ENCODE measurements at places on chromosomes 1 and 21.

GRCh38 chr1:16156848-16157495 lies 1.1 kb upstream of the EPHA2 start:
- no peak for DNase-seq

DNA sequence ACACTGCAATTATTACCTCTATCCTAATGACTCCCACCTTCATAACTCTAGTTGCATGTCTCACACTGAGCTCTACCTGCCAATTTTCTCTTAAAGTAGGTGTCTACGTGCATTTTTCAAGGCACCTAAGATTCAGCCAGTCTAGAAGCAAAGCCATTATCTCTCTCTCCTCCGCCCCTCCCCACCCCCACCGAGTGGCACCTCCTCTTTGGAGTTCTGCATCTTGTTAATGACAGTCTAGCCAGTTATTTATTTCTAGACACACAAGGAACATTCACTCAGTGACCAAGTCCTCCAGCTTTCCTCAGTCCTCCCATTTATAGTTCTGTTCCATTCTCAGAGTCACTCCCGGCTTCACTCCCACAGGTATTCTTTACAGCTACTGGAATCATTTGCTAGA lies 47.6 kb downstream of the ASTN1 start:
- no peak for DNase-seq

DNA sequence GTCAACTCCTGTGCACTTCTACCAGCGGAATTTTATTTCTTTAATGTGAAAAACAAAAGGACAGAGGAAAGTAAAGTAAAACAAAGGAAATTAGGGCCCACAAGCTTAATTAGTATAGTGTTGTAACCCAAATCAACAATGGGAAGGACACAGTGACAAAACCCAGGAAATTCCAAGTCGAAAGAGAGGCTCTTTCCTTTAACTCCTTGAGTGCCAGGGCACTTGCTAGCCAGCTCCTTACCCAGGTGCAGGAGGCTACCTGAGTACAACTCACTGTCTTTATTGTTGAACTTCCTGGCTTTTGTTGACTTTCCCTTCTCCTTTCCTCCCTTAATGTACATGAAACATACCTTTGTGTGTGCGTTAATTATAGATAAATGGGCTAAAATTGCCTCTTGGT lies 55.0 kb downstream of the PEX14 start:
- DNase-seq = no peak

- no peak for DNase-seq
Measured at GRCh38 chr1:90778486-90778885, 61.4 kb upstream of the BARHL2 start.

DNA sequence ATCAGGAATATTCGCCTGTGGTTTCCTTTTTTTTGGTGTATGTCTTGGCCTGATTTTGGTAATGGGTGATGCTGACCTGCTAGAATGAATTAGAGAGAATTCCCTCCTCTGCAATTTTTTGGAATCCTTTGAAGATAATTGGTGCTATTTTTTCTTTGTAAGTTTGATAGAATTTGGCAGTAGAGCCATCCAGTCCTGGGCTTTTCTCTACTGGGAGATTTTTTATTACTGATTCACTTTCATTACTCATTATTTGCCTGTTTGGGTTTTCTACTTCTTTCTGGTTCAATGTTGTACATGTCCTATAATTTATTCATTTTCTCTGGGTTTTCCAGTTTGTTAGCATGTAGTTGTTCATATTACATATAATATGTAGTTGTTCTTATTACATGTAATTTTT lies 48.7 kb downstream of the NTMT2 start:
- DNase-seq = no peak

DNA sequence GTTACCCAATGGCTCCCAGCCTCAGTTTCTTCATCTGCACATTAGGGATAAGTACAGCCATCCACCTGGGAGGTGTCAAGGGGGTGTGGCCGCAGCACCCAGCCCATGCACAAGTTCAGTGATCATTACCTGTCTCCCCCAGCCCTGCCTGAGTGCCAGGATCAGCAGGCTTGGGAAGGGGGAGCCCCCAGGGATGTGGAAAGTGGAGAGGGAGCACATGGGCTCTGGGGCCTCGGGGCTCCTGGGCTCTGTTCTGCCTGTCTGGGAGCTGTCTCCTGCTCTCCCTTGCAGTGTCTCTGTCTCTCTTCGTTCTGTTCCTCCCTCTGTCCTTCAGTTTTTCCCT lies 10.8 kb upstream of the PADI1 start:
- no peak for DNase-seq

DNA sequence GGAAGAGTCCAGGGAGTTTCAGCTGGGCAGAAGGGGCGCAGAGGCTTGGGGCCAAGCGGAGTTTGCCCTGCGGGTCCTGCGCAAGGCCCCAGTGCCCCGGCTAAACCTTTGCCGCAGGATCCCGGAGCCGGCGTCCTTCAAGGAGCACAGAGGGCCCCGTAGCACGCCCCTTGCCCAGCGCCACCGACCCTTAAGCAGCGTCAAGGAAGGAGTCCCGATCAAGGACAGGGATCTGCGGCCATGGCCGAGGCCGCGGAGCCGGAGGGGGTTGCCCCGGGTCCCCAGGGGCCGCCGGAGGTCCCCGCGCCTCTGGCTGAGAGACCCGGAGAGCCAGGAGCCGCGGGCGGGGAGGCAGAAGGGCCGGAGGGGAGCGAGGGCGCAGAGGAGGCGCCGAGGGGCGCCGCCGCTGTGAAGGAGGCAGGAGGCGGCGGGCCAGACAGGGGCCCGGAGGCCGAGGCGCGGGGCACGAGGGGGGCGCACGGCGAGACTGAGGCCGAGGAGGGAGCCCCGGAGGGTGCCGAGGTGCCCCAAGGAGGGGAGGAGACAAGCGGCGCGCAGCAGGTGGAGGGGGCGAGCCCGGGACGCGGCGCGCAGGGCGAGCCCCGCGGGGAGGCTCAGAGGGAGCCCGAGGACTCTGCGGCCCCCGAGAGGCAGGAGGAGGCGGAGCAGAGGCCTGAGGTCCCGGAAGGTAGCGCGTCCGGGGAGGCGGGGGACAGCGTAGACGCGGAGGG lies 520 bp downstream of the CLIC6 start:
- no peak for DNase-seq

DNA sequence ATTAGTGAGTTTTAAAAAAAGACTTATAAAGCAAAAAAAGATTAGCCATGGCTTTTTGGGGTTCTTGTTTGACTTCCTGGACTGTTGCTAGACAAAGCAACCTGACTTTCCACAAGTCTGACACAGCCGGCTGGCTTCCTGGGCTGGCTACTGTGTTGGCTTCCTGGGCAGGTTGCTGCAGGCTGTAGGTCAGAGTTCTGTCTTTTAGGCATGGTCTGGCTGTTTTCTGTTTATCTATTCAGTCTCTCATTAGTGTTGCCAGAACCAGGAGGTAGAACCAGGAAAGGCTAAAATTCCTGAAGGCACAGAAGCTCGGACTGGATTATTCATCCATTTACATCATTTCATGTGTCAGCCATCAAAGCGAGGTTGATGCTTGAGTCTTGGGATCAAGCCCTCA lies 88.6 kb upstream of the SLC35F3 start:
- no peak for DNase-seq

DNA sequence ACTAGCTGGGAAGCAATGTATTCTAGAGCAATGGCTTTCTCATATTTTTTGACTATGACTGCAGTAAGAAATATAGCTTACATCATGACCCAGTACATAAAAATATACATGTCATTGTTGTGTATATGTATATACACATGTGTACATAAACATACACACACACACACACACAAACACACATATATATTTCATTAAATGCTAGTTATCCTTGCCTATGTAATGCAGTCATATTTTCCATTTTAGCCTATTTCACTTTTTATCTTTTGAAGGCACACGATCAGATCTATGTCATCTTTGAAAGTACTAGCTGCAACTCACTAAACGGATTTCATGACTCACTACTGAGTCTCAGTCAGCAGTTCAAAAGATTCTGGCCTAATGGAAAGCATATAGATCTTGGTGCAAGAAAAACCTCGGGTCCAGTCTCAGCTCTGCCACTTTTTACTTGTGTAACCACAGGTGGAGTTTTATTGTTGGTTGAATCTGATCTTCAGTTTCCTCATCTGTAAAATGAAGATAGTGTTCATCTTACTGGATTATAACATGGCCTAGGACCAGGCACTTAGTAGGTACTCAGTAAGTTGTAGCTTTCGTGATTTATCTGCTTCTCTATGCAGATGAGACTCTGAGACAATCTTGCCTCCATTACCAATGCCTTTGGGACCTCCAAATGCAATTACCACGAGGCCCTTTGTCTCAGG lies 325.6 kb downstream of the RRAGC start:
- DNase-seq = no peak

GRCh38 chr1:172905452-172905851 lies 145.3 kb downstream of the TNFSF18 start:
- no peak for DNase-seq

- no peak for DNase-seq
Measured at GRCh38 chr1:60563777-60564535, 490.4 kb upstream of the C1orf87 start.

- DNase-seq = no peak
Measured at GRCh38 chr1:23344987-23345472, 946 bp upstream of the HNRNPR start.

DNA sequence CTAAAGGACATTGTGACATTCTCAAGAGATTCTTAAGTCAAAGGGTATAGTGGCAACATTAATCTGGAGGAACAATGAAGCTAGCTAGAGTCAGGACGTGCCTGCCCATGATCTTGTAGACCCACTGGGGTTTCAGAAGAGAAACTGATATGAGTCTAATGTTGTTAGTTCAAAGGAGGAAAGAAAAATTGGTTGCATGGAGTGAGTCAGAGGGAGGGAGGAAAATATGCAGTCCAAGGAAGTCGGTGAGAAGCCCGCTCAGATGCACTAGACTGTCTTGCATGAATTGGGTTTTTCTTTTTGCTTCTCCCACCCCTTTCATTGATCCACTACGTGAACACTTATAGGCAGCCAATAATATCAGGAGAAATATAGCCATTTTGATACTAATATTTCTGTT lies 53.8 kb upstream of the SYT14 start:
- DNase-seq = no peak

DNA sequence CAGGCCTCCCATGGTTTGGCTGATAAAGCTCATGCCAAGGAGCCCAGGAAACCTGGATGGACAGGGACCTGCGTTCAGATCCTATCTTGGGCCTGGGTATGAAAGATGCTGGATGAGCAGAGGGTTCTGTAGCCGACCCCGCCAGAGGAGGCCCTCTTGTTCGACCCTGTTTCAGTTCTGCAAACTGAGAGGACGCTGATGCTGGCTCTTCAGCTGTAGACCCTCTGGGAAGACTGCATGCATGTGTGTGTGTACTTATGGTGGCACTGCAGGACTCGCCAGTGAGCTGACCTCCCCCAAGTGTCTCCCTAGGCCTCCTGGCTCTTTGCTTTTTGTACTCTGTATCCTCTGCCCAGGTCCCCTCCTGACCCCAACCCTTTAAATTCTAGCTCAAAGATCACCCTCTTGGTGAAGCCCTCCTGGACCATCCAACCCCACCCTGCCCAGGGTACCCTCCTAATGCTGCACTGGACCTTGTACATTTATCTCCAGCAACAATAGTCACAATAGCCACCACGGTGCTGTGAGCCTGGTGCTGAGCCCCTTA lies 1.6 kb downstream of the EPS8L3 start:
- no peak for DNase-seq

DNA sequence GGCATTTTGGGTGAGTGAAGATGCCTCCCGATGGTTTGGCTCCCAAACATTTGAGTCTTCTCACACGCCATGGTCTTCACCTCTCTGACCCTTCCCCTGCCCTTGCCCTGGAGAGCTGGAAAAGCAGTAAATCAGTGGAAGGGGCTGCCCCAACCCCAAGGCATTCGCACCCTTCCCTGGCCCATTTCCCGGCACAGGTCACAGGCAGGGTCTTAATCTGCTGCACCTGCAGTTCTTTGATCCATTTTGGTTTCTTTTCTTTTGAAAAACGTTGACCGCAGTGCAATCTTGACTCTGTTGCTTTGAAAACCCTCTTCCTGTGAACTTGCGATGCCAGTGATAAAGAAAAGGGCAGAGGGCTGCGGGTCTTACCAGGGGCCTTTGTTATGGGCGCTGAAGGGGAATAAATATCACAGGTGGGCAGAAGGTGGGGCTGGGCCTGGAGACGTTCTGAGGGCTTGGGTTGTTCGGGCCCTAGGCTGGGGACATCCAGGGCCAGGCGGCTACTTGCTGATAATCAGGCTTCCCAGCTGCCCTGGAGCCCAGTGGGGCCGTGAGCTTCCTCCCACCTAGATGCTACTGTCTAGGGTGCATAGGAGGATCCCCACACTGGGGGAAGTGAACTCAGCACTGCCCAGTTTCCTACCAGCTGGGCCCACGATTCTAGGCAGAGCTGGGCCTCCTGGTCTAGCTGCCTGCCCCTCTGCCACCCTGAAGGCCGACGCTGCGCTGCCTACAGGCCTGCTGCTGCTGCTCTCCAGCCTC lies 38.6 kb upstream of the EPS8L3 start:
- DNase-seq = no peak

GRCh38 chr1:47940326-47940725 lies 56.9 kb downstream of the TRABD2B start:
- no peak for DNase-seq

DNA sequence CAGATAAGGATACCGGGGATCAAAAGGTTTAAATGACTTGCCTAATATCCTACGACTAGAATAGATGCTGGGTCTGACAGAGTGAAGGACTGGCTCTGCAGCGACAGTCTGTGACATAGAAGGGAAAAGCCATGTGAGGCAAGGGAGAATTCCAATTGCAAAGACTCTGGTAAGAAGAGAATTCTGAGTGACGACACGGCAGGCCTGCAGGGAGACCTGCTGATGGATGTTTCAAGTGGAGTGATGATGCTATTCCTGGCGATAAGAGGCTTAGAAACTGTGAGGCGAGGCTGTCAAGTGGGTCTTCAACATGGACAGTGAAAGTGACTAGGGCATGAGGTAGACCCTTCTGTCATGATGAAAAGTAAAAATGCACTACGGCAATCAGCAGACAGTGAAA lies 176.6 kb upstream of the PBX1 start:
- DNase-seq = no peak

DNA sequence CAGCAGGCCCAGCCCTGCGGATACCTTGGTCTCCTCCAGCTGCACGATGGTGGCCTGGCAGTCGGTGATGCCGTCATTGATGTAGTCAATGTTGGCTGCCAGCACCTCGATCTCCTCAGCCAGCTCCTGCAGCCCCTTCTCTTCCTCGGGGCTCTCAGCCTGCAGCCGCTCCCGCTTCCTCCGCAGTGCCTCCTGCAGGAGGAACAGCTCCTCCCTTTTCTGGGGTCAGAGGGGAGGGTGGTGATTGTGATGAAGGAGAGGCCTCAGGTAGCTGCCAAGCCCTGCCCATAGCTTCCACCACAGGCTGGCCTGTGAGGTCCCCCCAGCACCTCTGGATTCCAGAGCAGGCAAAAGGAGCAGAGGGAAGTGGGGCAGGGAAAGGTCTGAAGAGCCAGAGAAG lies 33.4 kb downstream of the KIF21B start:
- no peak for DNase-seq

GRCh38 chr1:209675565-209676154 lies 448 bp downstream of the G0S2 start:
- DNase-seq = no peak

- DNase-seq = no peak
Measured at GRCh38 chr21:45695086-45695485, 51.6 kb downstream of the PCBP3 start.

DNA sequence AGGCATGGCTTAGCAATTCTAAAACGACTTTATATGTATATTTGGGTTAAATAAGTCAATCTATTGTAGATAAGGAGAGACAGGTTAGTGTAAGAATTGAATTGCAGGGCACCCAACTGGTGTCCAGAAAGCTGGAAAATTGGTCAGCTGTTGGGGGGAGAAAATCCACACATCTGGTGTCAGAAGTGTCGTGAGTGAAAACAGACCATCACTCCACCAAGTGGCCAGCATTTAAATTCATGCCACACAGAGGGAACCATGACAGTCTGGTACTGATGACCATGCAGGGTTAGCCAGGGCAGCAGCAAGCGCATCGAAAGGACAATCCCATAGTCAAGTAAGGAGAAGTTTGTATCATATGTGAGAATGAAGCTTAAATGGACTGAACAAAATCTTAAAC lies 11.7 kb downstream of the LAX1 start:
- DNase-seq = no peak
